ENCODE measurements at places on chromosomes 3 and 15.

- no peak for DNase-seq
Measured at GRCh38 chr3:73467211-73467610, 157.5 kb downstream of the PDZRN3 start.

DNA sequence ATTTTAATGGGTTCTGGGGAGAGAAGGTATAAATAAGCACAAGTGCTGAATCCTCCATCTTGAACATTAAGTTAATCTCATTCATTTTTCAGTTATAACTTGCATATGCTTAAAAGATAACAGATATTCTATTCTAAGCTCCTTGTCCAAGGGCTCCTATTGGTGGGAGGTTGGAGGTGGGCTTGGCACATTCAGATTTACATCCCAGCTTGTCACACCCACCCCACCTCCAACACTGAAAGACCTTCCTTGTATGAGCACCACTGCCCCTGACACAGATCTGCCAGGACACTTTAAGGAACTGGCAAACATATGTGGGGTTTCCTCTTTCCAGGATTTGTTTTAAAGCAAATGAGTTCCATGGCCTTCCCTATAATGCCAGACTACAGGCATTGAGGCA is 30.6 kb downstream of the HOMER2 start:
- DNase-seq: no peak

GRCh38 chr15:67038736-67039135 is 26.7 kb upstream of the SMAD3 start:
- no peak for DNase-seq

GRCh38 chr3:84008623-84009022 is 950.2 kb upstream of the CADM2 start:
- DNase-seq: no peak

GRCh38 chr3:125990253-125990970 is 21.4 kb downstream of the ROPN1B start:
- peak; percentile 80 for DNase-seq

- peak; percentile 80 for DNase-seq
Measured at GRCh38 chr3:159872374-159873109, 116.1 kb upstream of the IL12A start.

DNA sequence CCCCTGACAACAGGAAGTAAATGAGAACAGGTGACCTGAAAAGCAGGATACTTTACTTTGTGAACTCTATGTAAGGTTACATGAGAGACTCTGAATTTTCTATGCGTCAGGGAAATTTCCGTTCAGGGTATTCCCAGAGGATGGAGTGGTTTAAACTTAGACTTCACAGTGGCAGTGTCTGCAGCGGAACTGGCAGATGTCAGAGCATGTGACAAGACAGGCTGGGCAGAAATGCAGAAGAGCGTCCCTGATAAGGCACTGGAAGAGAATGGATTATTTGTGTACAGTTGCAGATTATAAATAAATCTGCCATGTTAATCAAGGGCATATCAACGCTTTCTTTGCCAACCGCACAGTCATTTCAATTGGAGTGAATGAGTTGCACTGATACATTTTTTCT is 598.4 kb upstream of the ZNF717 start:
- DNase-seq: no peak

DNA sequence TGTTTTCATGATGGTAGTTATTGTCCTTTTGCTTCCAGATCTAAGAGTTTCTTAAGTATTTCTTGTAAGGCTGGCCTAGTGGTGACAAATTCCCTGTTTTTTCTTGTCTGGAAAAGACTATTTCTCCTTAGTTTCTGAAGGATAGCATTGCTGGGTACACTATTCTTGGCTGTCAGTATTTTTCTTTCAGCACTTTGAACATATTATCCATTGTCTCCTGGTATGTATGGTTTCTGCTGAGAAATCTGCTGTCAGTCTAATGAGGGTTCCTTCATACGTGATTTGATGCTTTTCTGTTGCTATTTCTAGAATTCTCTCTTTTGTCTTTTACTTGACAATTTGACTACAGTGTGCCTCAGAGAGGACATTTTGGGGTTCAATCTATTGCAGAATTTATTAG is 134.3 kb downstream of the CGGBP1 start:
- no peak for DNase-seq

DNA sequence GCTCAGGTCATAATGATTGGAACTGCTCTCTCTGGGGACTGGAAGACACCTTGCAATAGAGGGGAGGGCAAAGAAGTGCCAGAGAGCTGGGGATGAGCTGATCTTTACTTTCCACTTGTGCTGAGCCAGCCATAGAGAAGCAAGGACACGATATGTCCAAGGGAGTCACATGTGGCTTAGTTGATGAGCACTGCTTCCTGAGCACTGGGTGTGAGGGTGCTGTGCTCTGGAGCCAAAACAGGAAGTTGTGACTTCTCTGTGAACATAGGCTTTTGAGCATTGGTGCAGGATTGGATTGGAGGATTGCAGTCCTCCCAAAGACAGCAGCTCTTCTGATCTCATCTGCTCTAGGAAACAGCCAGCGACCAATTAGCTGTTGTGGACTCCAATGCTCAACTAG is 6.7 kb downstream of the PARP14 start:
- no peak for DNase-seq

DNA sequence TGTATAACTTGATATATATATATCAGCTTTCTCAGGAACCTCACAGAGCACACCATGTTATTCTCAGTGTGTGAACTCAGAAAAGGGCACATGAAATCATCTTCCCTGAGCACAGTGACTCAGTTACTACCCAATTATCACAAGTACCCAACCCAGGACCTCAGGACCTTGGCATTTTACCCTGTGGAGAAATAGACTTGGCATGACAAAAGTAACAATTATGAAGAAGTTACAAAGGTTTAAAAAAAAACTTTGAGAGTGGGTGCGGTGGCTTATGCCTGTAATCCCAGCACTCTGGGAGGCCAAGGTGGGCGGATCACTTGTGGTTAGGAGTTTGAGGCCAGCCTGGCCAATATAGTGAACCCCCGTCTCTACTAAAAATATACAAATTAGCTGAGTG is 52.4 kb downstream of the ONECUT1 start:
- DNase-seq: peak; percentile 32

DNA sequence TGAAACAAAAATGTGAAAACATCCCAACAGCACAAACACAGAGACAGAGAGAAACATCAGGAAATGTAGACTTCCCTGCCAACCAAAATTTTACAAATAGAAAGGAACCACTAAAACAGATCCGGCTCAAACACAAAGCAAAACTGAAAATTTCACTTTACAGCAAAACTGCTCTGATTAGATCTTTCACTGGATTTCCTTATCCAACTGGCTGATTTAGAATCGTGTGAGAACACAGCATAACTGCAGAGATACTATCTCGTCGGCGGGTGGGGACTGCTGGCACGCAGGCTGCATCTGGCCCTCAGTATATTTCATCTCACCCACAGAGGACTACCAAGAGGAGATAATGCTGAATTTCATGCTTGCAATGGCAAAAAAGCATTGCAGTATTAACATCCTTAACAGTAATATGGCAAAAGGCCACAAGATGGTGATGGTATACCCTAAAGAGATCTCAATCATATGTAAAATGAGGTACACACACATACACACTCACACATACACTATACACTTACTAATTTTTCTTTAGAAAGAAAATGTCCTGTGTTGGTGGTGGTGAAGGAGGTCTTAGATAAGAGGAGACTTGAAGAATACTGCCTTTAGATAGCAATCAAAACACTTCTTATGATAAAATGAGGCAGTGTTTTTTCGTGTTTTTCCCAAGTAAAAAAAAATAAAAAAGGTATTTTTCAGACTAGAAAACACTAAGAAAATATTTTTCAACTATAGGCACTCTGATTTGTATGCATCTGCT is 10.6 kb upstream of the LEO1 start:
- peak; percentile 52 for DNase-seq

- no peak for DNase-seq
Measured at GRCh38 chr15:60871731-60872130, 357.4 kb downstream of the RORA start.

- DNase-seq: no peak
Measured at GRCh38 chr3:144104679-144105078, 133.1 kb downstream of the DIPK2A start.

DNA sequence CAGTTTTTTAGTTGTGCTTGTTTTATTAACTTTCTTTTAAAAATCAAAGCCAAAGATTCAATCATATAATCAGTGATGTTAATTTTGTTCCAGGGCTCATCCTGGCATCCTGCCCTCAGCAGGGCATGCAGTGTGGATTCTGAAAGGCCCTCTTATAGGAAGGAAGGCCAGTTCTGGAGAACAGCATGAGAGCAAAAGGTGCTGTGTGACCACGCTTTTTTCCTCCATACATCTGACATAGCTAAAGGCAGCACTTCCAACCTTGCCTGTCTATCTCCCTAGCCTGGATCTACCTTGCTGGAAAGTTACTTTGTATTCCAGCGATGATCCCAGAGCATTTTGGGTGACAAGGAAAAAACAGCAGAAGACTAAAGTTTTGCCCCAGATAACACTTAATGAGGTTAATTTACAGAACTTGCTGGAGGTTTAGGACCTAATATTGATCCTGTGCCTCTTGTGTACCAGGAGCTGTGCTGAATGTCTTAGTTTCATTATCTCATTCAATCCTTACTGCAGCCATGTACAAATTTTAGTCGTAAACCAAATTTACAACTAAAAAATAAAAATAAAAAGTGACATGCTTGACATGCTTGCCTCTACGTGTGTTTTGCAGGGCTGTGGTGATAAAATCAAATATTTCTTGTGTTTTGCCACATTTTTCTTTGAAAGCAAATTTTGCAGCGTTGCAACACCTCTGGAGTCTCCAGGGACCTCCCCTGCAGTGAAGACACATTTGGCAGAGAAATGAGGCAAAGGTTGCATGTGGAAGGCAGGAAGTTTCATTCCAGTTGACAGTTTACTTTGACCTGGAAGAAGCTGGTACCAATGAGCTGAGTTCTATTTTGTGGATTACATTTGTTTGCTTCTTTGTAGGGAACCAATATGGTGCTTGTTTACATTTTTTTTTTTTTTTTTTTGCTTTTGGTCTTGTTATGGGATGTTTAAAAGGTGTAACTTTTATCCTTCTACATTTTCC is 13.2 kb downstream of the IL1RAP start:
- DNase-seq: peak; percentile 53

DNA sequence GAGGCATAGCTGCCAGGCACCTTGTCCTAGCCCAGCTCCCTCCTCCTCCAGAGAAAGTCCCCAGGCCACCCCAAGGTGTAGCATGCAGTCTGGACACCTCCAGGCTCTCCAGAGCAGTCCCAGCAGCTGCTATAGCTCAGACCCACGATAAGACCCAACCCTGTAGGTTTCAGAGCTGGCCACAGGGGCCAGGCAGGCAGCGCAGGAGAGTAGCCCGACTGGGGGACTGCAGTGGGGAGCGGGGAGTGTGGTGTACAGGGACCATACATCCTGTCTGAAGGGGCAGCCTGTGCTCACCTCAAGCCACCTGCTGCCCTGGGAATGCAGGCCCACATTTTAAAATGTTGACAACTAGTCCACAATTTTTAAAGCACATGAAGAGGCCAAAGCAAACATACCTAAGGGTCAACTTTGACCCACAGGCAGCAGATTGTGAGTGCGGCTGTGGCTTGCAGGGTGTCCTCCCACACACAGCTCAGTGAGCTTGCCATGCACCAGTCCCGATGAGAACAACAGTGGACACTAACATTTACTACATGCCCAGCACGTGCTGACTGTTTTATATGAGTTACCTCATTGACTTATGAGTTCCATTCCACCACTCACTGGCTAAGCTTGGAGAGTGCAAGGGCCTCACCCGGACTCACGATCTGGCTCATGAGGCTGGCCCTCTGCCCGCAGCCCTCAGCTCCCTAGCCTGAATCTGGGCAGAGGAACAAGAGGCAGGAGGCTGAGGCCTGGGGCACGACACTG is 81.4 kb downstream of the DNAJB8 start:
- DNase-seq: peak; percentile 38

DNA sequence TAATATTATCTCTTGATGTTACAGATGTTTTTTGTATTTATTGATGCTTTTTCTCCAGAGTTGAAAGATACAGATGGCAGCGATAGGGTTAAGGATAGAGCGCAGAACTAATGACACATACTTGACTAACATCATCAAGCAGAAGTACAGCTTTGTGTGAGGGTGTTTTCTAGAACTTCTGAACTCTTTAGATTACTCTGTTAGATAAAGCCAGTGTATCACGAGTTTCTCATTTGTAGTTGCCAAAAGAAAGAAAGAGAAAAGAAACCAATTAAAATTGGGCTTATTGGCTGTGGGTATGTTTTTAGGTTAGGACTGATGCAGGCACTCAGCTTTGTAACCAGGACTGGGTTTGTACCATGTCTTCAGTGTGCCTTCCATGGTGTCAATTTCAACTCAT is 6.6 kb upstream of the GPR171 start:
- DNase-seq: no peak

DNA sequence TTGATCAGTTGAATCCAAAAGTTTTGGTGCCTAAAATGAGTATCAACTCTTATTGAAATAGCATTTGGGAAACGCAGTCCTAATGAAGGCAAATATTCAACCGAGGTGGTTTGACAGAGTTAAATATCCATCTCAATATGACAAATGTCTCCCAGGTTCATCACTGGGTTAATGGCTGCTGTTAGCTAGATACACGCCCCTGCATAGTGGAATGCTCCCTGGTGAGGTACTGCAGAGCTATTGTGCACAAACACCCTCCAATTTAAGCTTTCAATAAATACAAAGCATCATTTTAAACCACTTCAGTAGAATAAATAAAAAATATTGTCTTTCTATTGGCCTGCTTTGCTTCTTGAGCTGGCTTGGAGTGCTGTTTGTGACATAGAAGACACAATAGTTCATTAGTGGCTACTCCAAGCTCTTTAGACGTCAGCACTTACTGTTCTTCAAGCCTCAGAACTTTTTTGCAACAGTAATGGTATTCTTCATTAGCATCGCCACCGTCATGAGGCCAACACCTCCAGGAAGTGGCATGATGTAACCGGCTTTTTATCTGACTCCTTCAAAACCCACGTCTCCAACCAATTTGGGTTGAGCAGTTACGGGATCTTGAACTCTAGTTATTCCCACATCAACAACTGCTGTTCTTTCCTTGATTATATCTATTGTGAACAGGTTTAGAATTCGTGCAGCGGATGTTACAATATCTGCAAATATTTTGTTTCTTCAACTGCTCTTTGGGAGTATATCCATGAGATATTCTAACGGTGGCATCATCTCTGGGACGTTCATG is 1159.6 kb upstream of the EPHA6 start:
- no peak for DNase-seq

GRCh38 chr15:86382341-86382740 is 302.7 kb downstream of the AGBL1 start:
- DNase-seq: no peak

DNA sequence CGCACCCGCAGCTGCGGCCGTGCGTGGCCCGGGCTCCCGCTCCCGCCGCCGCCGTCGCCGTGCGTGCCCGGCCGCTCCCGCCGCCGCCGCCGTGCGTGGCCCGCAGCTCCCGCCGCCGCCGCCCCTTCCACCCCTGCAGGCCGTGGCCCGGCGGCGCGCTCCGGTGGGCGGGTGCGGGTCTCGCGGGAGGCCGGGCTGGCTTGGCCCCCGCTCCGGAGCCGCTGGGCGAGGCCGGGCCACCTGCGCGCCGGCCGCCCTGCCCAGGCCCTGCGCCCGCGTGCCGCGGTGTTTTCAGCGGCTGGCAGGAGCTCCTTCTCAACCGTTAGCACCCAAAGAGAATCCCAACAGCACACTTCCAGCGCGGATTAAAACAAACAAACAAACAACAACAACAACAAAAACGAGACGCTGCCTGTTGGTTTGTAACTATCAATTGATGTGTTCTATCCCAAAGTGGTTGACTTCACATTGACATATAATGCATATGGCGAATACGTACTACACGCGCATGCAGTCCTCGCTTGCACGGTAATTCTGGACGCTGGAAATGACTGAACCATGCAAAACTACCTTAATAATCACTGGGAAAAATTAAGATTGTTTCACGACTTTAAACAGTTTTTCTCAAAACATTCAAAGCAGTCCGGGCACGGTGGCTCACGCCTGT is 113.7 kb upstream of the GOLGA8J start:
- DNase-seq: no peak

GRCh38 chr15:48622237-48622636 is 23.3 kb downstream of the FBN1 start:
- no peak for DNase-seq
